ENCODE measurements at places on chromosomes 1 and 21.

DNA sequence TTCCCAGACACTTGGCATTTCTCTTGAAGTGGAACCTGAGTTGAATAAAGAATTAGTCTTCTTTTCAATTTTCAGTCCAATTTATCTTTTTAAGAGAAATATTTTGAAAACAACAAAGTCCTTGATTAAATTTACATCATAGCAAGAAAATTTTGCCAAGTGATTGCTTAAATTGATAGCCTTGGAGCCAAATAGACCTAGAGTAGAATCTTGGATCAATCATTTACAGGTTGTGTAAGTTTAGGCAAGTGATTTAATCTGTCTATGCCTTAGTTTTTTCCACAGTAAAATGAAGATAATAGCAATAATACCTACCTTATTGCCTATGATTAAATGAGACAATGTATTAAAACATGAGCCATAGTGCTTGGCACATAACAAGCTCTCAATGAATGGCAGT, 113.9 kb downstream of the LHX9 start:
- DNase-seq = no peak
- H3K4me3 ChIP-seq = no peak overlapping the region
- H3K27ac ChIP-seq = no peak overlapping the region
- H3K4me1 ChIP-seq = no peaks in the 10 kb centered on the region
- H3K27me3 ChIP-seq = no peaks in the 10 kb centered on the region
- no peaks in the 10 kb centered on the region for H3K36me3 ChIP-seq

- H3K27ac ChIP-seq = no peak overlapping the region
- H3K4me3 ChIP-seq = no peak overlapping the region
- DNase-seq = no peak
- H3K36me3 ChIP-seq = no peaks in the 10 kb centered on the region
Observed at GRCh38 chr1:30899577-30900389, 8.8 kb downstream of the SDC3 start.

GRCh38 chr1:104987210-104987609, 1237.5 kb downstream of the AMY1C start:
- no peak overlapping the region for H3K4me3 ChIP-seq
- DNase-seq = no peak
- H3K36me3 ChIP-seq = no peaks in the 10 kb centered on the region
- H3K27ac ChIP-seq = no peak overlapping the region
- no peaks in the 10 kb centered on the region for H3K4me1 ChIP-seq
- H3K27me3 ChIP-seq = no peaks in the 10 kb centered on the region

DNA sequence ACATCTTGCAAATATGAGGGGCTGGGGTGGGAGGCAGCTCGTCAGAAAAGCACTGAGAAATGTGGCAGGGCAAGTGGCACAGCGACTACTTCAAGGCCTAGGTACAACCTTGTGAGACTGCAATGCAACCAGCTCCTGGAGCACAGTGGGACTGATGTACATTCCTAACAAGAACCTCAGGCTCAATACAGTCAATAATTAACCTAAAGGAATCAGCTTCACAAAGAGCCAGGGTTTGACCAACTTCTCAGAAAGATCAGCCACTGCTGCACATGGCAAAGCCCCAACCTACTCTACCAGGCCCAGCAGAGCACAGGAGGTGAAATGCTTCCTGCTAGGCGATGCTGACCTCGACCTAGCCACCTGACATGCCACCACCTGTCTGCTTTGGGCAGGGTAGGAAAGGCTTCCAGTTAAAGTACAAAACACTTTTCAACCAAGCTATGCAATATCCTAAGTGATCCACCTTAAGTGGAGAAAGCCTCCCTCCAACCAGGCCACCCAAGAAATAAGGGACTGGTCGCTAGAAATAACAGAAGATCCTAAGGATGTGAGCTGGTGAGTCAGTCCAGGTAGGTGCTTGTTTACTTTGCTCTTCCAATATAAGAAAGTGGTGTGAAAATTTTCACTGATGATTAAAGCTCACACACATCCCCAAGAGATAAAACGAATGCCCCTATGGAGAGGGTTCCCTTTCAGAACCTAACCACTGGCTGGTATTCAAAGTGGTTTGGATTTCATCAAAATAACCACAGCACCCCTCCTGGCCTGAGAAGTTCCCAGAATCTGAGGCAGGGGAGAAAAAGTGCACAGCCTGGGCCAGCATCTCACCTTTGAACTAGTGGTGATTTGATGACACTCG, 2.1 kb downstream of the RIPK4 start:
- H3K36me3 ChIP-seq = no peaks in the 10 kb centered on the region
- no peak overlapping the region for H3K27ac ChIP-seq
- peaks cover 100% of the 10 kb centered on the region for H3K27me3 ChIP-seq
- DNase-seq = no peak

- H3K27ac ChIP-seq = no peak overlapping the region
- peaks cover 5% of the 10 kb centered on the region for H3K27me3 ChIP-seq
- no peak overlapping the region for H3K4me3 ChIP-seq
- no peaks in the 10 kb centered on the region for H3K36me3 ChIP-seq
- H3K4me1 ChIP-seq = peaks cover 14% of the 10 kb centered on the region
- DNase-seq = no peak
Observed at GRCh38 chr1:230459465-230459864, 33.3 kb upstream of the PGBD5 start.

DNA sequence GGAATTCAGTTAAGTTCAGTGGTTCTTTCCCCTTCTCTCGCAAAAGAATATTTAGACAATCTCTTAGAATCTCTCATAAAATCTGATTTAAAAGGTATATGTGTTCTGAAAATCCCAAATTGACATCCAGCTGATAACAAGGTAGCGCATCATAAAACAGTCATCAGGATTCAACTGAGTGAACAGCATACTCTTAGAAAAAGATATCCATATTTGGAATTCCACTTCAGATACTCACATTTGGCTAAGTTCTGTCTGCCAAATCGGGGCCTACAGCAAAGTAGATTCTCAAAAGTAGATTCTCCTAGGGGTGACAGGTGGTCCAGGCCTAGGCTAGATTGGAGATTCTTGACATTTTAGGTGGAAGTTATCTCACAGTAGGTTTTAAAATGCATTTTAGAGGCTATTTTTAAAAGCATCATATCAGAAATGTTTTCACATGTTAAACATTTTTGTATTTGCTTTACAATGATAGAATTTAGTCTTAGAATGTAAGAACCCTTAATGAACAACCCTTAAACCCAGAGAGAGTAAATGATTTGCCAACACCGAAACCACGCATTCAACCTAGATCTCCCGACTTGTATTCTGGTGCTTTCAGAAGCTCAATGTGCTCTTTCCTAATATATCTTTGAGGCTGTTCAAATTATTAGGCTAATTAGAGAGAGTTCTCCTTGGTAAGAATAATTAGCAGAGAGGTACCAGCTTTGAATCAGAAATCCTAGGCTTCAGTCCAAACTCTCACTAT, 318.9 kb downstream of the LMO4 start:
- peaks cover 6% of the 10 kb centered on the region for H3K4me1 ChIP-seq
- H3K27ac ChIP-seq = no peak overlapping the region
- H3K27me3 ChIP-seq = no peaks in the 10 kb centered on the region
- no peak for DNase-seq

GRCh38 chr1:163980394-163980793, 578.6 kb upstream of the PBX1 start:
- no peaks in the 10 kb centered on the region for H3K36me3 ChIP-seq
- H3K27ac ChIP-seq = no peak overlapping the region
- no peak overlapping the region for H3K4me3 ChIP-seq
- H3K4me1 ChIP-seq = no peaks in the 10 kb centered on the region

DNA sequence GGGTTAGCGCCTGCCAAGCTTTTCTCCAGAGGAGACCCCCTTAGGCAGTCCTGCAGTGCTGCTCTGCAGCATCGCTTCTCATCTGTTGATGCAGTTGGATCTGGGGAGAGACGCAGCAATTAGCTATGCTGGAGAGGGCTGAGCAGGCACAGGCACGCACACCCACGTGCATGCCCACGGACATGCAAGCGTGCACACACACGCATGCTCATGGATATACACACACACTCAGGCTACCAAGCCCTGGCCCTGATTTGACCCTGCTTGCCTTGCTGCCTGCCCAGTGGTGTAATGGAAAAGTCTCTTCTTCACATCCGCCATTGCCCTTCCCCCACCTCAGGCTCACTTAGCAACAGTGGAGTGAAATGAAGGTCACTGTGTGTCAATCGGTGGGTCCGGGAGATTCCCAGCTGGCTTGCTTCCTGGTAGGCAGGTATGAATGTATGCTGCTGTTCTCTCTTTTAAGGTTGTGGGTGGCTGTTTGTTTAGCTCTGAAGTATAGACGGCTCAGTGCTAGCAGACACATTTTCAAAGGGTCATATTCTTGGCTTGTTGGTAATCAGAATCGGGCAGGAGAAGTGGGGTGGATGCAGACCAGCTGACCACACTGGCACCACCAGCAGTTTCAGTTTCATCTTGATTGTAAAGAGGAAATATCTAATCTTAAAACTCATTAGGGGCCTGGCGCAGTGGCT, 9.5 kb downstream of the ATP1B1 start:
- peak overlapping the region; percentile 32 for H3K4me3 ChIP-seq
- peak overlapping the region; percentile 97 for H3K27ac ChIP-seq
- peak; percentile 48 for DNase-seq

DNA sequence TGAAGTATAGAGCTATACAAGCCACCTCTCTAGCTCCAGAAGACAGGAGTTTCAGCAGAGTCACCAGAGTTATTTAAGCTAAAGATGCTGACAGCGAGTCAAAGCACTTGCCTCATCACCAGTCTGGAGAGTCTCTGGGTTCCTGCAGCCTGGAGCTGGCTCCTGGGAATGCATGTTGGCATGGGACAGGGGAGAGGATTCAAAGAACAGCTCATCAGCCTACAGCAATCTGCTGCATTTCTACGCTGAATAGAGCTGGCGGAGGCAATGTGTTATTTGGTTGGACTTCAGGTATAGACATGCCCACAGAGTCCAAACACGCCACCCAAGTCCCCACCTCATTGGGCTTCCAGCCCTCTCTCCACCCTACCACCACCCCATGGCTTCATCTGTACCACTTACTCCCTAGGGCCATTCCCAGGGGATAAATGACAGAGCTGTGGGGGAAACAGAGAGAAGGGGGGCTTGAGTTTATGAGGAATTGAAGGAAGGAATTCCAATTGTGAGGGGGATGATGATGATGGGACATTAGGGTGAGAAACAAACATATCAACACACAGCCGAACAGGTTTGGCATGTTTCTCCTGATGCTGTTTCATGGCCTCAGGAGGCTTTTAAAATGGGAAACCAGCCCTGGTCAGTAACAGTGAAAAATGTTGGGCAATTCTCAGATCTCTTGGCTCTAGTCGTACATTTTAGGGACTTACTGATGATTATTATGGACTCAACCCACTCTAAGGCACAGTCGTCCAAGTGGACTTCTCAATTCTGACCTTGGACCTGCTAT, 58.4 kb downstream of the PLEKHA6 start:
- no peaks in the 10 kb centered on the region for H3K36me3 ChIP-seq
- no peaks in the 10 kb centered on the region for H3K27me3 ChIP-seq
- H3K4me3 ChIP-seq = no peak overlapping the region
- H3K27ac ChIP-seq = peak overlapping the region; percentile 68
- DNase-seq = no peak

DNA sequence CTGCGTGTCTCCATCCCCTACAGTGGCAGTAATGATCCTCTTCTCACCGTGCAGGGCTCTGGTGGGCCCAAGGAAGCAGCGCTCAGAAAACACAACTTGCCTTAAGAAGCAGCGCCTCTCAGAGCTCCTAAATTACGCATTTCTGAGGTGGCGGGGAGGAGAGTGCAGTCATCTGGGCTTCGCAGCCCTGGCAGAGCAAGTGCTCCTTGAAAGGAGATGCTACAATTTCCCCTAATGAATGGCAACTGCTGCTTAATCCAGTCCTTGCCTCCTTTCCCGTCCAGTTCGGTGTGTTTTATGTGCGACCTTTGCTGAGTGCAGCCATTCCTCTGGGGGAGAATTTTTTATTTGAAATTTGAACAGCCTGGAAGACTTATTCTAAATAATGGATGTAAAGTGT, 287.3 kb downstream of the PTPRU start:
- H3K27me3 ChIP-seq = peaks cover 96% of the 10 kb centered on the region
- no peak overlapping the region for H3K27ac ChIP-seq
- no peak for DNase-seq

DNA sequence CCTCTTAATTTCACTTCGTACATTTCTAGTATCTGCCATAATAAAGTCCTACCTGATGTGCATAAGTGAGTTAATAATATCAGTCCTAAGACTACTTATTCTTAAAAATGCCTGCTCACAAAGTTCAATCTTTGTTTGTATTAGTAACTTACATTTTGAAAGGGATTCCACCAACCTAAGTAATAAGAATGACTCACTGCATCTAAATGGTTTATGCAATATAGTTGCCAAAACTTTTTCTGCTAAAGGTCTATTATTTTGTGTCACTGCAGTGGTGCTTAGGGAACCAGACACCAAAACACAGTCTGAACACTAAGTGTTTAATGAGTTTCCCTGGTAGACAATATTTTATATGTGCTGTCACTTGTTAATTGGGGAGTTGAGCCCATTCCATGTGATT, 1.8 kb downstream of the ZNF669 start:
- H3K27me3 ChIP-seq = no peaks in the 10 kb centered on the region
- H3K36me3 ChIP-seq = peaks cover 49% of the 10 kb centered on the region
- peaks cover 25% of the 10 kb centered on the region for H3K4me1 ChIP-seq
- no peak overlapping the region for H3K27ac ChIP-seq

GRCh38 chr21:40466893-40467483, 380.0 kb downstream of the DSCAM start:
- H3K27ac ChIP-seq = no peak overlapping the region
- H3K36me3 ChIP-seq = no peaks in the 10 kb centered on the region
- no peaks in the 10 kb centered on the region for H3K4me1 ChIP-seq

- peak overlapping the region; percentile 96 for H3K4me3 ChIP-seq
- peak overlapping the region; percentile 100 for H3K27ac ChIP-seq
- DNase-seq = no peak
- H3K4me1 ChIP-seq = peaks cover 49% of the 10 kb centered on the region
- no peaks in the 10 kb centered on the region for H3K27me3 ChIP-seq
Observed at GRCh38 chr1:25247829-25248754, 838 bp upstream of the RSRP1 start.

- H3K4me1 ChIP-seq = no peaks in the 10 kb centered on the region
- DNase-seq = peak; percentile 33
- no peaks in the 10 kb centered on the region for H3K36me3 ChIP-seq
- H3K27me3 ChIP-seq = peaks cover 69% of the 10 kb centered on the region
- peak overlapping the region; percentile 70 for H3K27ac ChIP-seq
- no peak overlapping the region for H3K4me3 ChIP-seq
Observed at GRCh38 chr1:14522926-14523241, 75.6 kb upstream of the KAZN start.

DNA sequence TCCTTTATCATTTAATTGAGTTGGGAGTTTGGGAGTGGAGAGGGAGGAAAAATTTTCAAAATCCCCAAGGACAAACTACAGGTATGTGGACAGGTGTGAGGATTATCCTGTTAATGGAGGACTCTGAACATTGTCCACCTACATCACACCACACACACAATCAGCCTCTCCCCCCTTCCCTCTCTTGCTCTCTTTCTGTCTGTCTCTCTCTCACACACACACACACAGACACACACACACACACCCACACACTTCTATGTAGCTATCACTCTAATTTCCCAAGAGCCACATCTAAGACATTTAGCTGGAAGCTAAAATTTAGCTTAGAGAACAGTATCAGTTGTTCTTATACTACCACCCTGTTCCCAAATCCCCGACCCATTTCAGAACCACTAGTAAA, 1.5 kb downstream of the S100A8 start:
- peaks cover 4% of the 10 kb centered on the region for H3K27me3 ChIP-seq
- no peak overlapping the region for H3K4me3 ChIP-seq
- H3K27ac ChIP-seq = no peak overlapping the region
- H3K36me3 ChIP-seq = no peaks in the 10 kb centered on the region

GRCh38 chr1:235622936-235623779, 26.4 kb downstream of the GNG4 start:
- H3K4me3 ChIP-seq = no peak overlapping the region
- DNase-seq = no peak
- H3K27ac ChIP-seq = no peak overlapping the region
- peaks cover 32% of the 10 kb centered on the region for H3K27me3 ChIP-seq
- peaks cover 5% of the 10 kb centered on the region for H3K4me1 ChIP-seq

GRCh38 chr1:60423146-60423780, 349.7 kb upstream of the C1orf87 start:
- no peaks in the 10 kb centered on the region for H3K4me1 ChIP-seq
- H3K27ac ChIP-seq = no peak overlapping the region
- DNase-seq = no peak
- no peak overlapping the region for H3K4me3 ChIP-seq

All from left ventricle myocardium inferior (tissue), 1 donor.